ENCODE measurements at places on chromosomes 2 and 18. TPM values are rescaled to one million over a fixed set of nuclear protein-coding genes. Genes with fewer than 3 reads are reported as not detected.

DNA sequence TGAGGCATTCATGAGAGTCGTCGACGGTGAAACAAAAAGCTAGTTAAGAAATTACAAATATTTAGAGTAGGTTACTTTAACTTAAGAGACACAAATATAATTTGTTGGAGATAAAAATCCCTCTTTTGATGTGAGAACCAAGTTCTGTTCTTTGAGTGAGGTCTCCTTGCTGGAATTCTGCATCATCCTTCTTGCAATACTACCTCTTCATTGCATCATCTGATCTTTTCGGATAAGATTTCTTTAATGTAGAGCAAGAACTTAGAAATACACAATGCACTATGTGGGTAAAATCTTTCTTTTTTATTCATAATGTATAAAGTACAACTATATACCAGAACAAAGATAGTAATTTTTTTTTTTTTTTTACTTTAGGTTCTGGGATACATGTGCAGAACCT lies 118.4 kb downstream of the ARL4C start:
- H3K4me3 ChIP-seq, result no peak overlapping the region
- H3K36me3 ChIP-seq, result no peaks in the 10 kb centered on the region
- no peak for DNase-seq

GRCh38 chr18:4765401-4765800 lies 310.3 kb upstream of the DLGAP1 start:
- H3K27ac ChIP-seq, result no peak overlapping the region
- H3K4me1 ChIP-seq, result no peaks in the 10 kb centered on the region
- no peak overlapping the region for H3K4me3 ChIP-seq
- H3K27me3 ChIP-seq, result no peaks in the 10 kb centered on the region

GRCh38 chr18:74982946-74983635 lies 225.8 kb downstream of the PTGR3 start:
- no peak overlapping the region for H3K27ac ChIP-seq
- H3K36me3 ChIP-seq, result no peaks in the 10 kb centered on the region
- DNase-seq, result no peak
- no peaks in the 10 kb centered on the region for H3K27me3 ChIP-seq
- no peak overlapping the region for H3K4me3 ChIP-seq

- no peak overlapping the region for H3K27ac ChIP-seq
- H3K27me3 ChIP-seq, result no peaks in the 10 kb centered on the region
- H3K36me3 ChIP-seq, result no peaks in the 10 kb centered on the region
- H3K4me3 ChIP-seq, result no peak overlapping the region
- H3K4me1 ChIP-seq, result no peaks in the 10 kb centered on the region
- no peak for DNase-seq
Observed at GRCh38 chr2:235140801-235141081, 188.9 kb downstream of the SH3BP4 start.

GRCh38 chr18:60096428-60096827 lies 196.6 kb downstream of the PMAIP1 start:
- H3K27ac ChIP-seq, result no peak overlapping the region
- no peaks in the 10 kb centered on the region for H3K36me3 ChIP-seq
- no peak for DNase-seq
- no peaks in the 10 kb centered on the region for H3K4me1 ChIP-seq
- H3K4me3 ChIP-seq, result no peak overlapping the region
- H3K27me3 ChIP-seq, result no peaks in the 10 kb centered on the region

- no peaks in the 10 kb centered on the region for H3K27me3 ChIP-seq
- no peaks in the 10 kb centered on the region for H3K36me3 ChIP-seq
- no peak overlapping the region for H3K27ac ChIP-seq
- no peak overlapping the region for H3K4me3 ChIP-seq
- no peaks in the 10 kb centered on the region for H3K4me1 ChIP-seq
Observed at GRCh38 chr2:165008730-165009315, 53.5 kb upstream of the SLC38A11 start.

- no peaks in the 10 kb centered on the region for H3K4me1 ChIP-seq
- H3K27me3 ChIP-seq, result no peaks in the 10 kb centered on the region
- DNase-seq, result no peak
- no peaks in the 10 kb centered on the region for H3K36me3 ChIP-seq
- H3K27ac ChIP-seq, result no peak overlapping the region
Observed at GRCh38 chr2:241777686-241778627, 1.3 kb downstream of the GAL3ST2 start.

- no peaks in the 10 kb centered on the region for H3K27me3 ChIP-seq
- DNase-seq, result no peak
- no peaks in the 10 kb centered on the region for H3K4me1 ChIP-seq
- H3K36me3 ChIP-seq, result no peaks in the 10 kb centered on the region
Observed at GRCh38 chr2:146677280-146677679, 1167.5 kb upstream of the ACVR2A start.

- peaks cover 2% of the 10 kb centered on the region for H3K27me3 ChIP-seq
- no peak overlapping the region for H3K27ac ChIP-seq
- H3K4me3 ChIP-seq, result no peak overlapping the region
- H3K4me1 ChIP-seq, result no peaks in the 10 kb centered on the region
- H3K36me3 ChIP-seq, result no peaks in the 10 kb centered on the region
Observed at GRCh38 chr18:45249246-45249661, 366.0 kb upstream of the SLC14A2 start.

DNA sequence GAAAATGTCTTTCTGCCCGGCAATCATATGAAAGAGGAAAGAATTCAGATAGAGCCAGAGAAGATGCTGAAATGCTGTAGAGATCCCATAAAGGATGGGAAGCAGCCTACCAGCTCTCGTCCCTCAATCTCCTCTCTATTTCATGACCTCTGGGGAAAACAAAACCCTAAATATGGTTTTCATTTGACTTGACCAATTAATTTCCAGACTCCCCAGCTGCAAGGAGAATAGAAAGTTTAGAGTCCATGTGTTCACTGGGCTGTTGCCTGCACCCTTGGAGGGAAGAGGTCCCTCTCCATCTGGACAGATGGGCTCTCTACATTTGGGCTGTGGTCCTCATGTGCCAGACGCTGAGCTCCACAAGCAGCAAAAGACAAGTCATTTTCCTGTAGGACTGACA lies 40.6 kb downstream of the CAPN13 start:
- H3K27ac ChIP-seq, result no peak overlapping the region
- no peaks in the 10 kb centered on the region for H3K4me1 ChIP-seq
- no peak overlapping the region for H3K4me3 ChIP-seq
- H3K27me3 ChIP-seq, result no peaks in the 10 kb centered on the region
- DNase-seq, result no peak
- no peaks in the 10 kb centered on the region for H3K36me3 ChIP-seq

GRCh38 chr2:46900381-46900780 lies 15.2 kb downstream of the MCFD2 start:
- no peak overlapping the region for H3K4me3 ChIP-seq
- no peak for DNase-seq
- no peak overlapping the region for H3K27ac ChIP-seq
- H3K4me1 ChIP-seq, result no peaks in the 10 kb centered on the region

AGXT gene
- not detected for polyA plus RNA-seq

CHRND gene
- polyA plus RNA-seq, result not detected
